GM12892 (cell line): ENCODE measurements at places on chromosomes 6 and 20.

DNA sequence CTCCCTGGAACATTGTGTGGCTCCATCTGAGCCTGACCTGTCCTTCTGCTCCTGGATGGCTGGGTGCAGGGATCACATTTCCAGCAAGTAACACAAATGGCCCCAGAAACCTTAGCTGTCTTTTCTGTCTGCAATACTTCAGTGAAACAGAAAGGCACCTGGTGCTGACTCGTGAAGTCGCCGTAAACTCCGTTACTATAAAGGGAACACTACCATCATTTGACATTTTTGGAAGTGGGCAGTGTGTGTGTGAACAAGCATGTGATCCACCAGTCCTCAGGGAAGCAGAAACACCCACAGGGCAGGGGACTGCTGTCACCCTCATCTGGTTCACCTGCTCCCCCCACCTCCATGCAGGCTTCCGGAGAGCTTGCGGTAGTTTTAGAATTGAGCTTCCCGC is 23.9 kb downstream of the SERPINB6 start:
- DNase-seq: no peak

DNA sequence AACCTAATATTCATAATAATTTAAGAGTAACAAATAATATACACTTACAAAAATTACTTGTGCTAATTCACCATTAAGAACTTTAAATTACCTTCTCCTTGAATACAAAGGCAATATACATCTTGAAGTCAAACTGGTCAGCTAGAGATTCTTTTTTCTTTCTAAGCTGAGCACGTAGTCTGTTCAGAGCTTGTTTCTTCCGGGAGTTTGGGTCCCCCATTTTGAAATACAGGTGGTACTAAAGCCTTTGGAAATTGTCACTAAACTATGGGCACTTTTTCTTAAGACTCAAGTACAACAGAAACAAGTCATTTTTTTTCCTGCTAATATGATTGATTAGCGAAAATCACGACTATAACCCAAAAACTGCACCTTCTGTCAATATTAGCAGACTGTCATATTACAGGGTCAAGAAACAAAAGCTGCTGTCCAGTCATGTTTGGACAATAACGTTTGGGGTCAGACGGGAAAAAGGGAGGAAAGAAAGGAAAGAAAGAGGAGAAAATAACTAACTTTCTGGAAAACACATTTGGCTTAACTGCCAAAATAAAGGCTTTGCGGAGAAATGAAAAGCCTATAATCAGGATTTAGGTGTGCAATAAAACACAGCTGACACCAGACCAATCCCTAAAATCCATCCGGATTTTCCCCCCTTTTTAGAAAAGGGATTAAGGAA is 367 bp downstream of the C6orf62 start:
- no peak for DNase-seq

GRCh38 chr6:37974943-37975342 is 155.4 kb downstream of the ZFAND3 start:
- DNase-seq: no peak

DNA sequence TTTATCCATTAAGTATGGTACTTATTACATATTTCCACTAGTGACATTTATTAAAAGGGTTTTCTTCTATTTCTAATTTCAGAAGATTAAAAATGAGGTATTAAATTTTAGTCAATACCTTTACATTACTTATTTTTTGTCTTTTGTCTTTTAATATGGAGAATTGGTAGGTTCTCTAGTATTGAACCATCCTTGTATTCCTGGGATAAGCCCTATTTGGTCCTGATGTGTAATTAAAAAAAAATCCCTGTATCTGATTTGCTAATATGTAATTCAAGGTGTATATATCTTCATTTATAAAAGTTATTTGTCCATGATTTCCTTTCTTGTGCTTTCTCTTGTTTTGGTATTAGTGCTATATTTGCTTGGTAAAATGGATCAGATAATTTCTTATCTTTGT is 153.7 kb downstream of the TRMT11 start:
- no peak for DNase-seq

GRCh38 chr6:98949589-98949988 is 1.8 kb upstream of the FBXL4 start:
- DNase-seq: no peak

- DNase-seq: no peak
Observed at GRCh38 chr6:118992186-118992795, 57.3 kb upstream of the MCM9 start.
